MCF 10A (cell line): ENCODE measurements at places on chromosomes 3 and 15. TPM values are rescaled to one million over a fixed set of nuclear protein-coding genes. Genes with fewer than 3 reads are reported as not detected.

RBPMS2 gene
- total RNA-seq, result 0.16 and 0.17 TPM in 2 replicates

LTF gene
- not detected in 2 replicates for total RNA-seq

DNASE1L3 gene
- not detected in 2 replicates for total RNA-seq

PLA2G4E gene
- total RNA-seq, result 0.07 and 0.12 TPM in 2 replicates

LOXL1 gene
- total RNA-seq, result 4.7 and 4.9 TPM in 2 replicates

ADAMTS17 gene
- 4.0 and 7.7 TPM in 2 replicates for total RNA-seq

- DNase-seq, result no peak
- H3K4me1 ChIP-seq, result peaks cover 9% of the 10 kb centered on the region
- no peaks in the 10 kb centered on the region for H3K36me3 ChIP-seq
- H3K27me3 ChIP-seq, result no peaks in the 10 kb centered on the region
- H3K27ac ChIP-seq, result no peak overlapping the region
- H3K4me3 ChIP-seq, result no peak overlapping the region
These were observed 255.5 kb downstream of the OPA1 start for GRCh38 chr3:193848547-193848946.

DNA sequence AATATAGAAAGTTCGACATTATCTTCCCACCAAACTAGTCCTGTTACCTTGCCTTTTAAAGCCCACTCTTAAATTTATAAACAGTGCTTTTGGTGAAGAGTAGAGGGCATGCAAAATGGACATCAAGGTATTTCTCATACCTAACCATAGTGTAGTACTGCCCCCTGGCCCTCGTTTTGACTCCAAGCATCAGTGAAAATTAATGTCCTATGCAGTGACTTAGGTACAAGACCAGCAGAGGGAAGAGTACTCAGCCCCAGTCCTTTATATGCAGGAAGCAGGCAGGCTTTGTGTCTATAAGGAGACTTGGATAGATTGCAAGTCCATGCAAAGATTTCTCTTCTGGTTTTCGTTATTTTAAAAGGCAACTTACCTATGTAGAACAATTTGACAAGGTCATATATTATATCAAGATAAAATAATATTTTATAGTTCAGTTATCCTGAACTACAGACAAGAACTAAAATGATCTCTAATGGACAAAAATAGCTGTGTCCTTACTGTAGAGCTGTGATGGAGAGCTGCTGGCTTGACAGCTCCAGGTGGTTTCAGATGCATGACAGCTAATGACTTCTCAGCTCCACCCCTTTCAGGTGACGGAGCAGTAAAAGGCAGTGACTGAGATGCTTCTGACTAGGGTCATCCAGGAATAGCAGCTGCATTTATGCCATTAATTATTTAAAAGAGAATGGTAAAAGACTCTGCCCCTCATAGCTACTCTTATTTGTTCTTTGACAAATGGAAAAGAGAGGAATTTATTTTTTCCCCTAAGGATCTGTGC is 646.1 kb downstream of the SQOR start:
- H3K27me3 ChIP-seq, result peaks cover 11% of the 10 kb centered on the region
- no peaks in the 10 kb centered on the region for H3K36me3 ChIP-seq
- no peak for DNase-seq
- no peak overlapping the region for H3K4me3 ChIP-seq
- no peak overlapping the region for H3K27ac ChIP-seq

DNA sequence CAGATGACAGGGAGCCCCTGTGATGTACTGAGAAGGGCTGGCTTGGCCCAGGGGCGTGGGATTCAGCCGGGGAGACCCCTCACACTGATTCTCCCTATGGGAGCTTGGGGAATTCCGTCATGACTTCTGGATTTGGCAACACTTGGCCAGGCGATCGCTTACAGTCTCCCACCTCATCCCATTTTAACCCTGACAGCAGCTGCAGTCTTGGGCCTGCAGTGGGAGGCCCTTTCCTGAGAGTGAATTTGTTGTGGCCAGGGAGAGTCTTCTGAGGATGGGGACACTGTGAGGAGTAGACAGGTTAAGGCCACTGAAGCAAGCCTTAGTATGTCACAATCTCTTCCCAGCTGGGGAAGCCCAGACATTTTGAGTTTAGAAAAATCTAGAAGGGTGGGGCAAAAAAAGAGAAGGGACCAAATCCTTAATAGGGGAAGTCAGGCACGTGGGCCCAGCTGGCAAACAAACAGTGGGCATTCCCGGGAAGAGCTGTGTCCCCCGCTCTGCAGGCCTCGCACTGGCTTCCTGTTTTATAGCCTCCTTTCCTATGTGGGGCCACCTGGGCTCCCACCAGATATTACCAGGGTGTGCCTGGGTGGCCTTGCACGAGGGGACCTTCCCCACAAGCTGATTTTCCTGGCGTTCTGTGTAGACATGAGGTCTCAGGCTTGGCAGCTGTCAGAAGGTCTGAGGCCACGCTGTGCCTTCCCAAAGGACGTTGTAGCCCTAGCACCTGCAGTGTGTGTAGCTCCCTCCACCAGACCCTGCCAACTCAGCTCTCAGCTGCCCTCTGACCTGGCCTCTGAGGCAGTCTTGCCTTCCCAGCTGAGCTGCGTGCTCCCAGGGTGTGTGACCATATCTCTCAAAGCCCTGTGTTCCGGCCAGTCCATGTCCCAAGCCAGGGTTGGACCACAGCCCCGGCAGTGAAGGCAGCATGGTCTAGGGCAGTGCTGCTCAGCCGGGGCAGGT is 64.5 kb downstream of the FEM1B start:
- peaks cover 5% of the 10 kb centered on the region for H3K36me3 ChIP-seq
- H3K4me1 ChIP-seq, result peaks cover 30% of the 10 kb centered on the region
- H3K27me3 ChIP-seq, result no peaks in the 10 kb centered on the region
- no peak for DNase-seq

DNA sequence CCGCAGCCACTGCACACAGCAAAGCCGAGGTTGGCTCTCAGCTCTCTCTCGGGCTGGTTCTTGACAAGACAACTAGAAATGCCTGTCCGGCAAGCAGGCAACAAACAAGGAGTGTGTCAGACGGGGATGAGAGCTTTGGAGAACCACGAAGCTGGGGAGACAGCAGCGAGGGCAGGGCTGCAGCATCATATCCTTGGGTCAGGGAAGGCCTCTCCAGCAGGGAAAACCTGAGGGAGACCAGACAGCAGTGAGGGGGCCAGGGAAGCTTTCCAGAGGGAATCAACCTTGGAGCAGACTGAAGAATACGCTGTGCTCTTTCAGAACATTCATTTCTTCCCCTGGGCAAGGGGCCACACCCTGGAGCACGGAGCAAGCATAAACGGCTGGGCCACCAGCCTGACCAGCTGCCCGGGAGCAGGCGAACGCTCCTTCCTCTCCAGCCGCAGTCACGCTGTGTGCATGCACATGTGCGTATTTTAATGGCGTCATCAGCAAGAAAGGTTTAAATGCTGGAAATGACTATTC is 58.7 kb downstream of the CHSY1 start:
- no peaks in the 10 kb centered on the region for H3K27me3 ChIP-seq
- H3K4me3 ChIP-seq, result no peak overlapping the region
- no peak for DNase-seq

GRCh38 chr3:118146658-118147375 is 887.8 kb downstream of the IGSF11 start:
- H3K27ac ChIP-seq, result no peak overlapping the region
- no peak for DNase-seq
- no peaks in the 10 kb centered on the region for H3K27me3 ChIP-seq
- no peaks in the 10 kb centered on the region for H3K36me3 ChIP-seq
- no peak overlapping the region for H3K4me3 ChIP-seq

- no peaks in the 10 kb centered on the region for H3K36me3 ChIP-seq
- H3K27ac ChIP-seq, result no peak overlapping the region
- no peak overlapping the region for H3K4me3 ChIP-seq
- DNase-seq, result no peak
- H3K27me3 ChIP-seq, result peaks cover 61% of the 10 kb centered on the region
- H3K4me1 ChIP-seq, result no peaks in the 10 kb centered on the region
These were observed 57.4 kb upstream of the TMEM158 start for GRCh38 chr3:45283471-45283870.

- H3K27ac ChIP-seq, result no peak overlapping the region
- no peak overlapping the region for H3K4me3 ChIP-seq
- no peaks in the 10 kb centered on the region for H3K36me3 ChIP-seq
- peaks cover 22% of the 10 kb centered on the region for H3K27me3 ChIP-seq
- no peak for DNase-seq
- H3K4me1 ChIP-seq, result no peaks in the 10 kb centered on the region
These were observed 73.0 kb upstream of the ETV5 start for GRCh38 chr3:186181901-186182300.

GRCh38 chr15:74528876-74529275 is 12.1 kb upstream of the ARID3B start:
- H3K27ac ChIP-seq, result no peak overlapping the region
- no peak for DNase-seq
- H3K27me3 ChIP-seq, result no peaks in the 10 kb centered on the region
- no peaks in the 10 kb centered on the region for H3K36me3 ChIP-seq
